Activated CD4-positive, alpha-beta T cell treated with anti-CD3 and anti-CD28 coated beads for 24 hours (primary cell): ENCODE measurements at places on chromosomes 5 and 9.

DNA sequence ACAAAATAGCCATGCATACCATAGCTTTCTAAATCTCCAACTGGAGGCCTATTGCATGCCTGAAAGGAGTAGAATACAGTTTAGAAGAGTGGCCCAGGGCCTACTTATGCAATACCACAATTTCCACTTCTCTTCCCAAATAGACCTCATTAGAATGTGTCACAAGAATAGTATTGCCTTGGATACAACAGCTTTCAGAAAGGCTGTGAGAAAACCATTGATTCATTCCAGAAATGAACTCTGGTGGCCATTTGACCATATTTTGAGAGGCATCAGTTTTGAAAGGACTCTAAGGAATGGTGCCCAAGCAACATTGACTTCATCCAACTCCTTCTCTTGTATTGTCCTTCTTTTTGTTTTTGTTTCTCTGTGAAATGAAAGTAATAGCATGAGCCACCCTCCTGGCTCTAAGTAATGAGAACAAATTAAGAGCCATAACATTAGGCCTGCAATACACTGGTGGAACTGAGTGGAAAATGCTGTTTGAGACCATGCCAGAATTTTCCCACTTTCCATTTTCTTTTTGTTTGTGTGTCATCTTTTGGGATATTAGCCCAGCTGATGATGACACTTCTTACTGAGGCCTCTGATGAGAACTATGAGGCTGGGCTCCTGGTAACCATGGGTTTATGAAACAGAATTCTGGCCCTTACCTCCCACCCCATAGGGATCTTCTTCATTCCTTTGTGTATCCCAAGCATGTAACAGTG is 90.2 kb downstream of the TMEM174 start:
- no peak for DNase-seq

DNA sequence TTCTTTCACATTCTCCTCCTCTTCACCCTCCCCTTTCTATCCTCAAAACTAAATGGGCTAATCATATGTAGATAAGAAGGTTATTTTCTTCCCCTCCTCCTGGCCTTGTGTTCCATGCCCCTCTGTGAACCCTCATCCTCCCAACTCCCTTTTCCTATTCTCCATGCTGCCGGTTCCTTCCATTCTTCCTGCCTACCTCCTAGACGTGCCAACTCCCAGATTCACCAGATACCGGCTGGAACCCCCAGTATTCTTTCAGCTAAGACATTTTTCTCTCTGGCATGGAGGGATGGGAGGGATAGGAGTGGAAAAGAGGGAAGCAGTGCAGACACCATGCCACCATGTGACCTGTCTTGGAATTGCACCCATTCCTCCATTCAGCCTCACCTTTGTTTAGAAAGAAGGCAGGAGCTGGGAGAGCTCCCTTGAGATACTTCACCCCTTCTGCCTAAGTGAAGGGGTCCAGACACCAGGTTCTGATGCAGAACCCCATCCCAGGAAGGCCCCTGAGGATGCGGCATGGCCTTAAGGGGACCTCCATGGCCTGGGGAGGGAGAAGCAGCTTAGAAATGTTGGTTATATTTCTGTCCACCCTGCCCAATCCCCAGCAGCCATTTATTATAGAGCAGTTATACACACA is 4.8 kb downstream of the DNAJB5 start:
- no peak for DNase-seq

GRCh38 chr5:322942-323879 is 1.7 kb downstream of the AHRR start:
- DNase-seq, result no peak

DNA sequence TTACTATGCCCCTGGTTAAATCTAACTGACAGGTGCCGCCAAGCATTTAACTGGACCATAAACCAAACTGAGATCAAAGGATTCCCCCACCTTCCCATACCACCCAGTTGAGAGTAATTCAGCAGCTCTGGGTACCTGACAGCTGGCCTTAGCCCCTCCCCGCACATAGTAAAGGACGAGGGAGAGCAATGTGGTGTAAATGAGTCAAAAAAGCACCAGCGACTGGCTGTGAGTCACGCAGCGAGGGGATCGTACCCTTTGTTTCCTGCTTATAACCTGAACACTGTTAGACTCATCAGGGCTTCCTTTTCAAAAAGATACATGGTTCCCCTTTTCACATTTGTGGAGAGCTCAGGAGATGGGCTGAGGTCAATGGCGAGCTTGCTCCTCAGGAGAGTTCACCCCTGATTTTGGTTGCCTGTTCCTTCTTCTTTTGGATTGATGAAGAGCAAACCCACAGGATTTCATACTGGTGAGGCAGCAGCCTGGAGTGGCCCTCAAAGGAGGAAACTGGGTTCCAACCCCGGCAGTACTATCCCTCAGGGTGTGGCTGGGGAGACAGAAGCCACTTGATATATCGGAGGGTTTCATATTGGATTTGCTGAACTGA is 71.5 kb downstream of the ANKRD33B start:
- DNase-seq, result peak; percentile 69

DNA sequence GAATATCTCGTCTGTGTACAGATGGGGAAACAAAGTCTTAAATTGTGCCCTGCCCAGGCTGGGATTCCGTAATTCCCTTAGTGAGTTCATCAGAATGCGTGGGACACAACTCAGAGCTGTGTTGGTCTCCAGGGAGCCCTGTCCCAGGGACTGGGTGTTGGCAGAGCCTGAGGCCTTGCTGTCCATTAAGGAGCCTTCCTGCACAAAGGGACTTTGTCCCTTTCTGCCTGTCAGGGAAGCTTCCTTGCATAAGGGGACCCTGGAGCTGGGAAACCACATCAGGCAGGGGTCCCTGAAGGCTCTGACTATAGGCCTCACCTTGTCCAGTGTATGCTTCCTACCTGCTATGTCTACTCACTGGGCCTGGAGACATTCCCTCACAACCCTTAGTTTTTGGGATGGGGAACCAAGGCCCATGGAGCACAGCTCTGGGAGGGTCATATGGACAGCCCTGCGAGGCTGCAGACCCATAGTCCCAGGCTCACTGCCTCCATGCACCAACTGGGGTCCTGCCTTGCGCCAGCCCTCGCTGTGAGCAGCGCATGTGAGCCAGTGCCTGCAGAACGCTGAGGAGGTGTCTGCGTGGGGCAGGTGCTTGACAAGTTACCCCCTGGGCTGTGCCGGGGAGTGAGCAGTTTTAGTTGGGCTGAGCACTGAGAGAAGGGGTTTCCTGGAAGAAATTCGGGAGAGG is 1.6 kb downstream of the CARD19 start:
- DNase-seq, result no peak

- DNase-seq, result no peak
Measured at GRCh38 chr9:78294290-78295176, 2.4 kb upstream of the PSAT1 start.

GRCh38 chr5:31845361-31845760 is 206.4 kb downstream of the PDZD2 start:
- DNase-seq, result no peak

- no peak for DNase-seq
Measured at GRCh38 chr9:16426716-16427115, 443.8 kb downstream of the BNC2 start.

DNA sequence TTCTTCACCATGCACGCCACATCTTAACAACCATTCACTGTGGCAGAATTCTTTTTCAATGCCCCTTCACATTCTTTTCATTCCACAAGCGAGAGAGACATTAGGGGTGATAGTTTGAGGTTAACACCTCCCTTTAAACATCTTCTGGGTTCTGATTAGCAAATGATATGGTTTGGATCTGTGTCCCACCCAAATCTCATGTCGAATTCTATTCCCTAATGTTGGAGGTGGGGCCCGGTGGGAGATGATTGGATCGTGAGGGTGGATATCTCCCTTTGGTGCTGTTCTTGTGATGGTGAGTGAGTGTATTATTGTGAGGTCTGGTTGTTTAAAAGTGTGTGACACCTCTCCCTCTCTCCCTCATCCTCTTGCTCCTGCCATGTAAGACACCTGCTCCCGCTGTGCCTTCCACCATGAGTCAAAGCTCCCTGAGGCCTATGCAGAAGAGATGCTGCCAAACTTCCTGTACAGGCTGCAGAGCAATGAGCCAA is 46.1 kb upstream of the RAI14 start:
- DNase-seq, result no peak

DNA sequence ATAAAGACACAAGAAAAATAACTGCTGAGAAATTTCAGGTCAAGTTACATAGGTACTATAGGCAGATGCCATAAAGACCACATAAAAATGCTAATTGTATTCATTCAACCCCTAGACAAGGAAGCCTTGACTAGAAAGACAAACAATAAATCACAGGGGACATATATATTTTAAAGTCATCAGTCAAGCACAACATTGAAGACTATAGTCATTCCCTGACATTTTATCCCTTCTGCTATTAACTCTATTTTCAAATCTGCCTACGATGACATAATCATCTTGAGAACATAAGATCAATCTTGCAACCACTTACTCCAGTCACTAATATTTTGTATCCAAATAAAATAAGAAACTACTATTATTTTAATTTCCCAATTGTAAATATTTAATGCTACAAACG is 38.3 kb downstream of the FAM13B start:
- no peak for DNase-seq

- peak; percentile 74 for DNase-seq
Measured at GRCh38 chr9:113340011-113340699, at the start of gene WDR31. Gene WDR31, minus strand, starts transcription at chr9:113340275. Its CDS starts 8,253 bp downstream, at chr9:113332022.

DNA sequence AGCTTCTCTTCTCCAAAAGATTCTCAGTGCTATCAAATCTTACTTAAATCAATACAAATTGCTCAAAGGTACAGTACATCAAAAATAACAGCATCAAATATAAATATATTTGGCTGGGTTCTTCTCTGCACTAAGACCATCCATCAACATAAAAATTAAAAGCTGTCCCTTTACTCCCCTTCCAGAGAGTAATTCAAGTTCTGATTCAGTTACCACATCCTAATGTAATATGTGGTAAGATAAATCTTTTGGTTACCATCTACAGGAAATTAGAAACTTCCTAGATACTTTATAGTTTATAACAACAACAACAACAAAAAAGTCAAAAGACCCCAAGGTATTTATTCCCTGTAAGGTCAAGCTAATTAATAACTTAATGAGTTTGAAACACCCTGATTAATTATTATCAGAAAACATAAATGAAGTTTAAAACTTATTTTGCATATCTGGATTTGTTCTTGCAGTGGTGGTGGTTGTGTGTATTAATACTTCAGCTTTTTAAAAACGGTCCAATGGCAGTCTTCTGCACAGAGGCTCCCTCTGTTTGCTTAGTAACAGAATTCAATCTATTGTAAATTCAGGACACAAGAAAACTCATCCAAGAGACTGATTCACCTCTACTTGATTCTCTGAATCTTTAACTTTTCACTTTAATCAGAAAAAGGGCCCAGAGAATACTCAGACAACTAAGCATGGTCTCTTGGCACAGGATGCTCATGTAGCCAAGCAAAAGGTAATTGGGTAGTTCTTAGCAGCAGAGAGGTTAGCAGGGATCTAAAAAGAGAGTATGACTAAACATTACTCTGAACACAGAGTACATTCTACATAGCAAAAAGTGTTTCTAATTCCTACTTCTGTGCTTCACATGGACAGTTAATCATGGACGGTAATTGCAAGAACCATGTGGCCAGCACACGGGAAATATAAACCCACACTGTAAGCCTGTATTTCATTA is 20.1 kb downstream of the DIAPH1 start:
- no peak for DNase-seq

DNA sequence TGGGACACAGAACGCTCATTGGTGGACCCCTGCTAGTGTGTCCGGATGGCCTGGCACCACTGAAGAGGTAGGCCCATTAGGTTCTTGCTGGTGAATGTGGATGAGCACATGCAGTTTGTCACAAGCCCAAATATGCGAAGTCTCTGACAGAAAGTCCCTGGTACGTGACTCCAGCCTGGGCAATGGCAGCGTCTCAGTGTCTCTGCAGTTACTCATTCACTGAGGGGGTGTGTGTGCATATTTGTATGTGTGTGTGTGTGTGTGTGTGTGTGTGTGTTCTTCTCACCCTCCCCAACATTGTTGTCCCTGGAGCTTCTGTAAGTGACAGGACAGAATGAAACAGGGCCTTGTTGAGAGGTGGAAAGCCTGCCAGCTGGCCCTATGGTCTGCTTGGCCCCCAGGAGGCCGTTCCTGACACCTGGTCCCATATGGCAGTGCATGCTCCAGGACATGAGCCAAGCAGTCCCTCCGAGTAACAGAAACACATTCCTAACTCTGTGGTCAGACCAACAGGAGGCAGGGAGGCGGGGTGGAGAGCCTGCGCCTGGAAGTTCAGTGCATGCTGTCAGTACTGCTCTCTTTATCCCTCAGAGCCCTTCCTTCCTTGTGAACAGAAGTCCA is 169.9 kb downstream of the SLC28A3 start:
- DNase-seq, result no peak

DNA sequence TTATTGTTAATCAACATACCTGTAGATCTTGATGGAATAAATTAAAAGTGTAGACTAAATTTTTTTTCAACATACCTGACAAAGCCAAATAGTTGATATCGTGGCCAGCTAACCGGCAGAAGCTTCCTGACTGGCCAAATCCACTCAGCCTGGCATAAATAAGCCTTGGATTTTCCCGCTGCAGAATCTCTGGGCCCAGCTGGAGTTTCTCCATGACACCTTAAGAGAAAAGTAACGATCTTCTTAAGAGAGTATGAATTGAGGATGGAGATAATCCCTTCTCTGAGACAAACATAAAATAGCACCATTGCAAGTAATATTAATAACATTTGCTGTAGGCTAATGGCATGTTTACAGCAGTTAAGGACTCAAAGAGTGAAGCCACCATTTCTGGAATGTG is 2.2 kb downstream of the AMACR start:
- DNase-seq, result no peak

- no peak for DNase-seq
Measured at GRCh38 chr5:151037561-151038411, 17.4 kb downstream of the GPX3 start.

- no peak for DNase-seq
Measured at GRCh38 chr9:9521033-9521779, 1091.6 kb downstream of the PTPRD start.

DNA sequence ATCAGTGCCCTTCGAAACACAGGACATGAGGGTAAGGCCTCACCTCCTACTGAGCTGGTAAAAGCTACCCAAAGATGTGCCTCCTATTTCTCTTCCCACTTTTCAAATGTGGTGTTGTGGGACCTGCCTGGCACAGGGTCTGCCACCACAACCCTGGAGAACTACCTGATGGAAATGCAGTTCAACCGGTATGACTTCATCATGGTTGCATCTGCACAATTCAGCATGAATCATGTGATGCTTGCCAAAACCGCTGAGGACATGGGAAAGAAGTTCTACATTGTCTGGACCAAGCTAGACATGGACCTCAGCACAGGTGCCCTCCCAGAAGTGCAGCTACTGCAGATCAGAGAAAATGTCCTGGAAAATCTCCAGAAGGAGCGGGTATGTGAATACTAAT is 1.9 kb downstream of the IRGM start:
- no peak for DNase-seq

- no peak for DNase-seq
Measured at GRCh38 chr5:142325725-142326479, 1.1 kb upstream of the SPRY4 start.

GRCh38 chr9:69905851-69906250 is 85.2 kb downstream of the CFAP95 start:
- no peak for DNase-seq
